NCI-H1417 treated with DMSO at 0.1 percent for 48 hours (cell line): ENCODE measurements at places on chromosomes 1 and 21.

DNA sequence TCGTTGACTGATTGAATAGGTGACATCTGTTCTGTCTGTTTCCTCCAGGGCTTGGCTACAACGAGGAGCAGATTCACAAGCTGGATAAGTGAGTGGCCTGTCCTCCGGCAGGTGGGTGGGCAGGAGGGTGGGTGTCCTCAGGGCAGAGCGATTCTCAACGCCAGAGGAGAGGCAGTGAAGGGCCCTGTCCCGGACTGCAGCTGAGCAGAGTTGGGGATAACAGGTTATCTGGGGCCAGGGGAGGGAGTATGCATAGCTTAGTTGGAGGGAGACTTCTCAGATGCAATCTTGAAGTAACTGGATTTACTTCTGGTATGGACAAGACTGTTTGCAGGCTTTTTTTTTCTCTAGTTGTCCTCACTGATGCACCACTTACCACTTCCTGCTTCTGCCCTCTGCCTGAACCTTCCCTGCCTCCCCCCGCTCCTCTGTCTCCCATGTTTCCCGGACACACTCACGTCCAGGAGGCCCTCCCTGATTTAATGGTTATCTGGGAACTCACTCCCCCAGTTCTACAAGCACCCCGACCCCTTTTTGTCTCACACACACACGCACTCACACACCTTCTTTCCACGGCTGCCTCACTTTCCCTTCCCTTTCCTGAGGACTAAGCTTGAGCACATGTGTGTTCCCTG, 16.4 kb upstream of the RASSF5 start:
- DNase-seq, result no peak

GRCh38 chr1:12617511-12617900, 504 bp downstream of the DHRS3 start:
- no peak for DNase-seq

GRCh38 chr1:42189931-42190853, 25.6 kb upstream of the GUCA2A start:
- DNase-seq, result no peak

DNA sequence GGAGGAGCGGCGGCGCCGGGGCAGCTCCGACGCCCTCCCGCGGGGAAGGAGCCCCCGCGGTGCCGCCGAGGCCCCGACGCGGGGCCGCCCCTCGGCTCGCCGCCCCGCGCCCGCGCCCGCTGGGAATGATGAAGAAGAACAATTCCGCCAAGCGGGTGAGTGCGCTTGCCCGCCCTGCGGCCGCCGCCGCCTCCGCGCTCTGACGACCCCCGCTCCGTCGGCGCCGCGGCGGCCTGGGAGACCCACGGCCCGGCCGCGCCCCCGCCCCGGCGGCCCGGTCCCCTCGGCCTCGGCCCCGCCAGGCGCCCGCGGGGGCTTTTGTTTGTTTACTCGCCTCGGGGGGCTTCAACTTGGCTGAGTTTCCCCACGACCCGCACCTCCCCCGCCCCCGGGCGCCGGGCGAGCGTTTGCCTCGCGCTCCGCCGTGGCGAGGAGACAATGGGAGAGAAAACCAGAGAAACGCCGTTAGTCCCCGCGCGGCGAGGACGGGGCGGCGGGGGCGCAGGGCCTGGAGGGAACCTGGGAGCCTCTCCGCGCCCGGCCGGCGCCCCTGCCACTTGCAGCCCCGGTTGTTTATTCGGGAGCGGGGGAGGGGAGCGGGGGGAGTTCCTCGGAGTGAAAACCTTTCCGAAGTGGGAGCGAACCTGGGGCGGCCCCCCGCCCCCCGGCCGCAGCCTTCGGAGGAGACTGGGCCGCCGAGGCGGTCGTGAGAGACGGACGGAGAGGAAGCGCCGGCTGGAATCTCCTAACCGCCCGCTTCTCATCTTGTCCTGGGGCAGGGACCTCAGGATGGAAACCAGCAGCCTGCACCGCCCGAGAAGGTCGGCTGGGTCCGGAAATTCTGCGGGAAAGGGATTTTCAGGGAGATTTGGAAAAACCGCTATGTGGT, 661 bp downstream of the PLEKHO1 start:
- DNase-seq, result no peak

GRCh38 chr1:222691016-222691415, 21.3 kb downstream of the AIDA start:
- no peak for DNase-seq

DNA sequence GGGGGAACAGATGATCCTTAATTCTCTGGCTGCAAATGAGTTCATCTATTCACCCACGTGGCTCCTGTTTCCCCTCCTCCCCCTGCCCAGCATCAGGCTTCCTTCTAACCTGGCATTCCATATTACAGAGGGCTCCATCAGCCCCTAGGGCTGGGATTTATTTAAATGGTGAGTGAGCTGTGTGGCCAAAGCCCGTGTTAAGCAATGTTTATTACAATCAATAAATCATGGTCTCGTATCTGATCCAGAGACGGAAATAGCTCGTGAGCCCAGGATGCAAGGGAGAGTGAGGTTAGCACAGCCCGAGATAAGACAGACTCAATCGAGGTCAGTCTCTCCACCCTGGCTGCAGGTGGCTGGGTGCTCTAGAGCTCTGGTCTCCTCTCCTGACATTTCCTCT, 43.1 kb upstream of the IGSF21 start:
- no peak for DNase-seq

- no peak for DNase-seq
Measured at GRCh38 chr1:225253173-225253572, 174.7 kb downstream of the LBR start.

DNA sequence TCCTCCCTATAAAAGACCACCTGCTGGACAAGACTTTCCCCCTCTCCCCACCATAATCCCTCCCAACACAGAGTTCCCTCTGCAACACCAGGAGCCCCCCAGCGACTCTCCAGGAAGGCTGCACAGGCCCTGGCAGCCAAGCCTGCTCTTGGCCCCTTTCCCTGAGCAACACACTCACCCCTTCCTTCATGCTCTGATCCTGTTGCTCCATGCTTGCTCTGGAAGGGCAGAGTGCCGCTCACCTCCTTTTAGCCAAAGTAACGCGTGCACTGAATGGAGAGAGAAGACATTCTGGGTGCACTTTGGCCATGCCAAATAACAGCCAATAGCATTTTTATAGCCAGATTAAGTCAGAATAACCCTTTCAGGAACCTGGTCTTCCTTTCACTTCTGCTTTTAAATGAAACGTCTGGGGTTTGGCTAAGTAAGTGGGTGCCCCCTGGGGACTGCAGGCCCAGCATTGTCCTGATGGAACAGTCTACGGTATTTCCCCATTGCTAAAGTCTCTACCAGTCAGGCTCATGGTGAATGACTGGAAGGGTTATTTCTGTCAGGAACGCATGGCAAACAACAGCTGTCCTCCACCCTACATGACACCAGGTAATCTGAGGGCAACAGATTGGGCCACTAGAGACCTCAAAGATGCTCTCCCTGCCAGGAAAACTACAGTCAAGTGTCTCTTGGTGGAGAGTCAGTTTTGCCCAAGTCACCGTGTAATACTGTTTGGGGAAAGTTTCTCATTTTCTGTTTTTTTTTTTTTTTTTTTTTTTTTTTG, at the start of gene SLC2A5:
SLC2A5 (minus strand) TSS at position 310 of the 775 bp plus-strand sequence; CDS start at position 211, 99 bp downstream.
- DNase-seq, result no peak

- no peak for DNase-seq
Measured at GRCh38 chr1:78222225-78222959, 176.6 kb downstream of the GIPC2 start.

GRCh38 chr1:154970631-154971340, at the start of gene SHC1:
SHC1 (minus strand) TSS chr1:154970747; CDS start chr1:154970526, 221 bp downstream.
- no peak for DNase-seq

- DNase-seq, result no peak
Measured at GRCh38 chr1:85289848-85290335, 13.5 kb upstream of the BCL10 start.
